Stimulated activated CD4-positive, alpha-beta T cell treated with anti-CD3 and anti-CD28 coated beads, Interleukin-15, amount 100 ng/mL, for 24 hours (primary cell): ENCODE measurements at places on chromosomes 3 and 15.

- no peak for DNase-seq
Observed at GRCh38 chr3:57154470-57155309, 10.5 kb downstream of the IL17RD start.

- DNase-seq, result peak; percentile 44
Observed at GRCh38 chr3:156787926-156788663, 38.1 kb upstream of the LEKR1 start.

GRCh38 chr3:67415511-67415910, 238.9 kb downstream of the SUCLG2 start:
- no peak for DNase-seq

GRCh38 chr3:127741246-127741645, 68.5 kb downstream of the ABTB1 start:
- DNase-seq, result no peak

DNA sequence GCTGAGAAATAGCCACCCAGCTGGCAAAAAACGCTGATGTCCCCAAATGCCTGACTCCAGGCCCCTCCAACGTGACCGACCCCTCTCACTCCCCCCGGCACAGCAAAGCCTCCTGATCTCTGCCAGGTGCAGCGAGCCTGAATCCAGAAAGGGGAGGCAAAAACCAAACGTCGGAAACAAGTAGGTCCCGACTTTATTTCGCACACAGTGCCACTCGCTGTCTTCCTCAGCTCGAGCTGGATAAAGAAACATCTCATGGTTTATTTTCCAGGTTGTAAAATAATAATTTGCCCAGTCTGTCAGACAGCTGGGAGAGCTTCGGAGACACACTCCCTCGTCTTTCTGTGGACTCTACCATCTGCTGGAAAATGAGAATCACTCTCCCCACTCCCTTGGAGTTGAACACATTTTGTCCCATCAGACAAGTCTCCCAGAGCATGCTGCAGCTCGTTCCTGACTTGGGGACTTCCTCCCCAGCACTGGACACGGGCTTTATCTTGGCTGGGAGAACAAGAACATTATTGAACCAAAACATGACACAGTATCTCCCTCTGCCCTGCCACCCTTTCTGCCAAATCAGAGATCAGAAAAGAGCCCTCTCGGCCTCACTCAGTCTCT, 142.8 kb downstream of the NUP210 start:
- no peak for DNase-seq

DNA sequence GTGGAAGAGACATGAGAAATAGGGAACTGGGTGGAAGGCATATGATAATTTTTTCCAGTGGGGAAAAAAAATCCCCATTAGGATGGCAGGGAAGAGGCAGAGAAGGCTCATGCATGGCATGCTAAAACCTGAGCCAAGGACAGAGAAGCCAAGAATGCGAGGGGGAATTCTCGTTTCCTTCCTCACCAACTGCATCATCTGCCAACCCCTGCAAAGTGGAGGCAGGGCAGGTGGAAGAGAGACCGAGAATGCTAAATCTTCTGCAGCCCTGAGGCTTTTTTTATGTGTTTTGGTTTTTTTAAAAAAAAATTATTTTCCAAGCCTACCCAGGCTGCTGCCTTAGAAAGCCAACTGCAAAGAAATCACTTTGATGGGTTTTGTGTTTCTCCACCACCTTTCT, 54.3 kb upstream of the CCDC174 start:
- DNase-seq, result no peak

DNA sequence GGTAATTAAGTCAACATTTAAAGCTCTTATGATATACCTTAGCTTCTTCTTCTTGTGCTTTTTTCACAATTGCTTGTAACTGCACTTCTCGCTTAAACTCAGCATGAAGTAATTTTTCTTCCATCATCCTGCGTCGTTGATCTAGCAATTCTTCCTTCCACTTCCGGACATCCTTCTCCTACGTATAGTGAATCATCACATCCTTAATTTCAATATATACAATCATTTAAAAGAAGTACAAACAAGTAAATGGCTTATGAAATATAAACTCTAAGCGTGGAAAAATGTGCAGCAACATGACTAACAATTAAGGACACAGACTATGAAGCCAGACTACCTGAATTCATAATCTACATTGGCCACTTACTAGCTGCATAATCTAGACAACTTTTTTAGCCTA, 151.4 kb downstream of the SCAPER start:
- no peak for DNase-seq

- no peak for DNase-seq
Observed at GRCh38 chr3:71468311-71469137, 115.0 kb downstream of the FOXP1 start.

- DNase-seq, result no peak
Observed at GRCh38 chr15:27401471-27401870, 430.5 kb downstream of the GABRG3 start.

- no peak for DNase-seq
Observed at GRCh38 chr15:74463634-74464033, 2.7 kb upstream of the UBL7 start.

DNA sequence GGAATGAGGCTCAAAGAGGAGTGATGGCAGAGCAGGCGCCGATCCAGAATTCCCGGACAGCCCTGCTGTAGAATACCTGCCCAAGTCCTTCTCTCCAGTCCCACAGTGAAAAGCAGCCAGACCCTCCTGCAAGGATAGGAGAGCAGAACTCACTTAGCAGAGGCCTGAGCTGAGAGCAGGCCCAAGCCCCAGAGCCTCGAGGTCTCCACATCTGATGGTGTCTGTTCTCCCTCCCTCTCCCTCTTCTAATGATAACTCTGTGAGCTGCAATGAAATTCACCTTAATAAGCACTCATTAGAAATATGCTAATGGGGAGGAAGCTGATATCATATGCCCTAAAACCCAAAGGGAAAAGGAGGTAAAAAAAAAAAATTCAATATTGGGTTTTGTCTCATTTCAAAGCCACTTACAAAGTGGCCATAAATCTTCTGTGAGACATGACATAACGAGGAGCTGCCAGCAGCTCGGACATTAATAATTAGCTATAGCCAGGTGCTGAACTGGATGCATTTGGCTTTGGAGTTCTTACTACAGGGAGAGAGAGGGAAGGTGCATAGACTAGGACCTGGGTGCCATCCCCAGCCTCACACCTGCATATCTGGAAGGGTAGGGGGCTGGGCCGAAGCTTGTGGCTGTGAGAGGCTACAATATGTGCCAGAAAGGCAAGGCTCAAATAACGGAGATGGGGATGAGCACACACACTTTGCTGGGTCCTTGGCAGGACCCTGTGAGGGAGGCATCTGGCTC, 108.4 kb downstream of the MEGF11 start:
- DNase-seq, result no peak

- no peak for DNase-seq
Observed at GRCh38 chr15:65385870-65386258, 8.1 kb upstream of the IGDCC3 start.

- no peak for DNase-seq
Observed at GRCh38 chr3:127354761-127355160, 66.9 kb upstream of the PRR20G start.

DNA sequence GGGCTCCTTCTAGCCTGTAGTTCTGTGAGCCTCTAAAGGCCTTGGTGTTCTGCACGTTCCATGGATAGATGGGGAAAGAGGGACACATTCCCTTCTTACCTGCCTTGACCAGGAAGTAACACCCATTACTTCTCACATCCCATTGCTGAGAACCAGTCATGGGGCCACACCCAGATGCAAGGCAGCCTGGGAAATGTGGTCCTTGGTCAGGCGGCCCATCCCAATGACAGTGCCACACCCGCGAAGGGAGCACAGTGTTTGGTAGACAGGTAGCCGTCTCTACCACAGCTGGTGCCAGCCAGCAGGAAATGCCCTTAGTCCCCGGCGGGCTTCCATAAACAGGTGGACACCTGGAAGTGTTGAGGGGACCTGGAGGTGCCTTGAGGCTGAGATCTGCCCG, 23.2 kb upstream of the LCTL start:
- no peak for DNase-seq
